ENCODE measurements at places on chromosomes 16 and 17.

DNA sequence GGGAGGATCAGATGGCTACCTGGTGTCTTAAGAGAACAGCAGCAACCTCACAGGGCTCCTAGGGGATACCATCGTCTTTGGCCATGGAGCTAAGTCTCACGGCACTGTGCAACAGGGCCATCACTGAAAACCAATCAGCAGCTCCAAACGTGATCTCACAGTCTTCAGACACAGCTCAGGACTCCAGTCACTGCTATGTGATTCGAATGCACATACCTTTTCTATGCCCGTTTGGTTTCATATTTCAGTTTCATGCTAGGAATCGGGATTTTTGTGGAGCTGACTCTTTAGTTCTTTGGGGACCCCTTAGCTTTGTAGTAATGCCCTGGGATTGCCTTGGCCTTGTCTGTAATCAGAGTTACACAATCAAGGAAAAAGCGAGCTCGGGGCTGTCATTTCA is 162.8 kb upstream of the CDH11 start:
- no peak for DNase-seq

- no peak for DNase-seq
Observed at GRCh38 chr16:58098207-58099096, 30.7 kb downstream of the CFAP20 start.

GRCh38 chr17:6427279-6427781 is 7.6 kb downstream of the AIPL1 start:
- DNase-seq: no peak

DNA sequence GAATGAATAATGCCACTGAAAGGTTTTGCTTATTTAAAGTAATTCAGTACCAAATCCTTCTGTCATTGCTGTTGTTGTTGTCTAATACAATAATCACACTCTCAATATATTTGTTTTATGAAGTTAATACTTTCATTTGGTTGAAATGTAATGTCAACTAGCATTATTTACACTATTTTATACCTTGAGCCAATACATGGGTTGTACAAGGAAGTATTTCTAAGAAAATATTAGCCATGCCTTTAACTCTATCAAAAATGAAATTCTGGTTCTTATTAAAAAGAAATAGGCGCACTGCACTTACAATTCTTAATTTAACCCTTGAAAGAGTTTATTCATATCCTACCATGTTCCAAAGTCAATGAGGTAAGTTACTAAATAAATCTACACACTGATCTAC is 17.6 kb upstream of the ABCA10 start:
- DNase-seq: no peak

- DNase-seq: no peak
Observed at GRCh38 chr17:3966720-3967363, 2.6 kb upstream of the ATP2A3 start.

DNA sequence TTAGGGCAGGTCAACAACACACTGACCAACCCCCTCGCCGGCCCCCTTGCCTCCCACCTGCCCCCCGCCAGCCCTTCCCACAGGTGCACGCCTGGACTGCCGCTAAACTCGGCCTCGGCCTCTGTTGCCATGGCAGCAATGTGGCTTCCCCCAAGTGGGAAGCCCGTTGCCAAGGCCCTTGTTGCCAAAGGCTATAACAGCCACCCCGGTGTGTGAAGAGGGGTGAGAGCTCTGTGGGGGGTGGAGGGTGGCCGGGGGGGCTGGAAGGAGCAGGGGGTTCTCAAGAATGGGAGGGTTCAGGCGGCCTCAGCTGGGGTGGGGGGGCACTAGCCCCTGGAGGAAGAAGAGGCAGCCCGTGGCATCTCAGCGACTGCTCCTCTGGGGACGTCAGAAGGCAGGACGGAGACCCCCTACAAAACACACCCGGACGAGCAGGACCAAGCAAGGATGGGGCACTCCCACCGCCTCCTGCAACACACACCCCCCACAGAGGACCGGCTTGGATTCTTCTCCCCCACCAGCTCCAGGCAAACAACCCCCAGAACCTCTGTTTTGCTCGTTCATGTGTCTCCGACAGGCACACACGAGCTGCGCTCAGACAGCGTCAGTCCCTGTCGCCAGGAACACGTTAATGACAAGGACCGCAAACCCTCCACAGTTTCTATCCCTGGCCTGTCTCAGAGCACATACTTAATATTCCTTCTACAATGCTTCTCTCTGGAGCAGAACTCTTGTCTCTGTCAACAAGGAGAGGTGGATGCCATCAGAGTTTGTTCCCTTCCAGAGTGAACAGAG is 55.7 kb downstream of the ABR start:
- DNase-seq: no peak

GRCh38 chr17:4856271-4856936 is 23.3 kb downstream of the MINK1 start:
- DNase-seq: no peak

- no peak for DNase-seq
Observed at GRCh38 chr17:61284174-61284573, 115.5 kb upstream of the TBX2 start.

DNA sequence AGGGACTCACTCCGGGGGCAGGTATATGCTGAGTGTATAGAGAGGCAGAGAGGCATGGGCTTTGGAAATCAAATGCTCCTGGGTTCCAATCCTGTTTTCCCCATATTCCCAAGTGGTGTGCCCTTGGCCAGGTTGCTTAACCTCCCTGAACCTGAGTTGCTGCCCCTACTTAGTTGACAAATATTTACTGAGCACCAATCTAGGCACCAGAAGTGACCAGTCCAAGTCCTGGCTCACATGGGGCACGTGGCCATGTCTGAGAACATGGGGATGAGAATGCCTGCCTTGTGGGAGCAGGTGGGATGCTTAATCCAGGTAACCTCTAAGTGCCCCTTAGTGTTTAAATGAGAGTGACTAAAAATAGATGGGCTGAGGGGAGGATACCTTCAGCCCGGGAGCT is 4.2 kb downstream of the SOCS3 start:
- DNase-seq: no peak

DNA sequence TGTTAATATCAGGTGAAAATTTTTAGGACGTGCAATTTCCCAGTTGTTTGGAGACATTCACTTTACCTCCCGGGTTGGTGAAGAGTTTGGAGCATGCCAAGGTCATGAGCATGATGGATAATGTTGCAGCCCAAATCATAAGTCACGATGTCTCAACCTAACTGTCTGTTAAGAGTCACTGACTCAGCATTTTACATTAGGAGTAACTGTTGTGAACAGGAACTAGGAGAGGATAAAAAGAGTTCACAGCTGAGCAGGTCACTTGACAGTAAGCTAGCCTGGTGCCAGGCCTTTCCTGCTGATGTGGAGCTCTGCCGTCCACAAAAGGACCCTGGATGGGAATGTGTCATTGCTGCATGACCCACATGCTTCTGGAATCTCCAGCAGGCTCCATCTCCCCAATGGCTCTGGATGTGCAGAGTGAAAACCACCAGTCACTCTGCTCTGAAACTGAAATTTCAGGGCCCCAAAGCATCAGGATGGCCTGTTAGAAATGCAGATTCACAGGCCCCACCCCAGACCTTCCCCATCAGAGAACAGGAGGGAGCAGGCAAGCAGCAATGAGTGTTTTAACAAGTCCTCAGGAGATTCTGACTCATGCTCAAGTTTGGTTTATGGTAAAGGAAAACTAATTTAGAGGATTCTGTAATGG is 371.6 kb upstream of the MAF start:
- DNase-seq: no peak

DNA sequence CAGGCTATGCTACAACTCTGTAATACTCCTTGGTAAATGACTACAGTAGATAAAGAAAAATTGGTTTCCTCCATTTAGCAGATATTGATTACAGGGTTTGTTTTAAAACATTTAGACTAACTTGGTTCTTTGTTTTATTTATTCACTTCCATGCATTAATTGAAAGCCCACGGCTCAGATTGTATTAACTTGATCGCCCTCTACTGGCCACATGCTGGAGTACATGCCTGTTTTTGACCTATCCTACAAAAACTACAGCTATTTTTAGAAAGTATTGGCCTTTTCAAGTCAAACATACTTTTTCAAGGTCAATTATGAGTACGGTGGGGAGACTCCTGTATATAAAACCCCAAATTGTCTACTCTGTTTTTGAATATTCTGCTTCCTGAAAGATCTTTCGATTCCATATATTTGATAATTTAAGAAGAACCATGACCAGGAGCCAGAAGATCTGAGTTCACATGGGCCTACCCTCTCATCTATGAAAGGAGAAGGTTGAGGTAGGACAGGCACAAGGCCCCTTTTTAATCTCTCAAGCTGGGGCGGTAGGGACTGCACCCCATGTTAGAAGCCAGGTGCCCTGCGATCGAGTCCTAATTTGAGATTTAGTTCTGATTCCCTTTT is 51.8 kb downstream of the CA10 start:
- DNase-seq: peak; percentile 5

DNA sequence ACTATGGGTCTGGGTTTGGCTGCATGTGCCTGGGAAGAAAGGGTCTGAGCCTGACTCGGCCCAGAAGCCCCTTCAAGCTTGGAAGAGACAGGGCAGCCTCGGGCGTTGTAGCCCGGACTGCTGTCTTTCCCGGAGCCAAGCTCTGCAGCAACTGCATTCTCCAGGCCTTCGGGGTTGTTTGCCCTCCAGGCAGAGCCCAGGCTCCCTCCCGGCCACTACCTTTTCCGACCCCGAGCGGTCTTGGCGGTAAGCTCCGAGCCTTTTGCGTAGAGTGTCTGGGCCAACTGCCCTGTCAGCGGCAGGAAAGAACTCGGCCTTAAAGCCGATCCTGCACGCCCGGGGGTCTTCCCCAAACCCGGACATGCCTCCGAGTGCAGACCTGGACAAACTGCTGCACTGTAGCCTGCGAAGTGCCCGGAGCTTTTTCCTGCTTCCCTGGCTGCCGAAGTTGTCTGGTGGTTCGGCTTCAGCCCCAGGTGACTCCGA is 1.3 kb downstream of the LHX1 start:
- no peak for DNase-seq
